B cell (primary cell): ENCODE measurements at places on chromosomes 2 and 18. TPM values are rescaled to one million over a fixed set of nuclear protein-coding genes. Genes with fewer than 3 reads are reported as not detected.

The SFTPB gene
- total RNA-seq: not detected in 2 replicates

The GALR1 gene
- total RNA-seq: not detected in 2 replicates

The RAB6D gene
- total RNA-seq: not detected in 2 replicates

The C2orf69 gene
- 12.8 and 12.9 TPM in 2 replicates for total RNA-seq

The CRYGC gene
- total RNA-seq: not detected in 2 replicates

The MERTK gene
- total RNA-seq: 0.19 and 0.34 TPM in 2 replicates

The UGT1A8 gene
- not detected in 2 replicates for total RNA-seq

The FAM117B gene
- 50.1 and 50.4 TPM in 2 replicates for total RNA-seq

The ABHD3 gene
- total RNA-seq: 27.6 and 32.8 TPM in 2 replicates

The POTEC gene
- total RNA-seq: not detected in 2 replicates

The ABI2 gene
- 32.7 and 35.7 TPM in 2 replicates for total RNA-seq

The TFPI gene
- not detected in 2 replicates for total RNA-seq

The HES6 gene
- 8.8 and 14.3 TPM in 2 replicates for total RNA-seq

The SCTR gene
- not detected in 2 replicates for total RNA-seq

The DNPEP gene
- total RNA-seq: 91.1 and 91.7 TPM in 2 replicates

The ITGB6 gene
- total RNA-seq: not detected in 2 replicates

The ARHGEF4 gene
- total RNA-seq: 1.7 and 2.1 TPM in 2 replicates

The ANKRD53 gene
- total RNA-seq: 0.84 and 1.4 TPM in 2 replicates

The BOLL gene
- total RNA-seq: not detected in 2 replicates

The GAD1 gene
- not detected in 2 replicates for total RNA-seq

The KCNK3 gene
- not detected in 2 replicates for total RNA-seq

The CKAP2L gene
- 0.25 TPM in 1 of 2 replicates, not detected in the other for total RNA-seq

The PID1 gene
- total RNA-seq: 0.46 TPM in 1 of 2 replicates, not detected in the other

The EN1 gene
- not detected in 2 replicates for total RNA-seq

The PCARE gene
- not detected in 2 replicates for total RNA-seq

The SCYGR4 gene
- not detected in 2 replicates for total RNA-seq

The TTR gene
- not detected in 2 replicates for total RNA-seq

The DUSP2 gene
- total RNA-seq: 69.8 and 74.9 TPM in 2 replicates

The LOXHD1 gene
- not detected in 2 replicates for total RNA-seq

The XIRP2 gene
- not detected in 2 replicates for total RNA-seq

The CD226 gene
- 2.5 and 2.6 TPM in 2 replicates for total RNA-seq

The SRD5A2 gene
- total RNA-seq: not detected in 2 replicates

The TTN gene
- total RNA-seq: 46.4 and 52.7 TPM in 2 replicates

The LCT gene
- 0.07 and 0.10 TPM in 2 replicates for total RNA-seq

The MC4R gene
- not detected in 2 replicates for total RNA-seq

The KIAA2012 gene
- not detected in 2 replicates for total RNA-seq

The GPR39 gene
- not detected in 2 replicates for total RNA-seq
